ENCODE measurements at places on chromosomes 6 and 20.

DNA sequence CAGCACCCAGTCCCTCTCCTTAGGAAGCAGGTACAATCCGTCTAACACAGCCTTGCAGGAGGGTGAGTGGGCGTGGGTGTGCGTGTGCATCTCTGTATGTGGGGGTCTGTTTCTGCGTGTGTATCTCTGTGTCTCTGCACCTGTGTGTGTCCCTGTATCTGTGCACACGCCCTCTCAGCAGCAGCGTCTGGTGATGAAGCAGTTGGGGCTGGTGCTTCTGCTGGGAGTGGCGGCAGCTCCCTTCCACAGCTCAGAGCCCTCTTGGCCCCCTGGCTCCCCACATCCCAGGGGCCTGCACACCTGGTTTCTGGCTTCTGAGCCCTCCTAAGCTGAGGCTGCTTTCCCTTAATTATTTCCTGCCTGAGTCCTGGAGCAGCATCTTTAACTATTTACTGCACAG is 49.5 kb upstream of the CCDC167 start:
- no peak for DNase-seq

DNA sequence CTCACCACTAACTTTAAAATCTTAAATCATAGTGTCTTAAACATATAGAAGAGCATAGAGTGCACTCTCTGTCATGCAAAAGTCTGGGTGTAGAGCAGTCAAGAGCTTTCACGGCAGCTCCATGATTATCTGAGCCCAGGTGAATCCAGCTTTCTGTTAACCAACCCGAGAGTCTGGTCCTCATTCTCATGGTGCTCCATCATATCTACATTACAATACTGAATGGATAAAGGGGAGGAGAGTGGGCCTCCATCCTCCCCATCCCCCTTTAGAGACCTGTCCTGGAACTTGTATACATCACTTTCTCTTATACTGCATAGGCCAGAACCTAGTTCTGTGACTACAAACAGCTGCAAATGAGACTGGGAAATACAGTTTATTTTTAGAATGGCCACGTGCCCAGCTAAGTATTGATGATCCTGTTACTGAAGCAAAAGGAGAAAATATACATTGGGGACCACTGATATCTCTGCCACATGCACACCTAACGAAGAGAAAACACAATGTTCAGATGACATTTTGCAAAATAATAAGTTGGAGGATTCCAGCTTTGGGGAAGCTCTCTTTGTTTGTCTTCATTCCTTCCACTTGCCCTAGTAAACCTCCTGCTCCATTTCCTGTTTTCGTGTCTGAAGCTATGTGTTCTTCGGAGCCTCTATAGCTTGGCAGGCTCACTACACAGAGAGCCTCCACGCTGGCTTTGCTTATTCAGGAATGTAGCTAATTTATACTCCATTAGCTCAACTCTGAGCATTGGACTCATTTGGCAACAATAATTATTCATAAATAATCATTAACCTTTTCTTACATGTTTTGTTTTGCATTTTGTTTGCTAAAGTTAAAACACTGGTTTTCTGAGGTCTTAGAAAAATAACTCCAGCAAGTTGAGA is 110.1 kb downstream of the IYD start:
- no peak for DNase-seq

GRCh38 chr20:38128691-38129090 is 36.4 kb downstream of the TGM2 start:
- no peak for DNase-seq

GRCh38 chr6:90458353-90459224 is 128.3 kb downstream of the MAP3K7 start:
- peak; percentile 84 for DNase-seq

DNA sequence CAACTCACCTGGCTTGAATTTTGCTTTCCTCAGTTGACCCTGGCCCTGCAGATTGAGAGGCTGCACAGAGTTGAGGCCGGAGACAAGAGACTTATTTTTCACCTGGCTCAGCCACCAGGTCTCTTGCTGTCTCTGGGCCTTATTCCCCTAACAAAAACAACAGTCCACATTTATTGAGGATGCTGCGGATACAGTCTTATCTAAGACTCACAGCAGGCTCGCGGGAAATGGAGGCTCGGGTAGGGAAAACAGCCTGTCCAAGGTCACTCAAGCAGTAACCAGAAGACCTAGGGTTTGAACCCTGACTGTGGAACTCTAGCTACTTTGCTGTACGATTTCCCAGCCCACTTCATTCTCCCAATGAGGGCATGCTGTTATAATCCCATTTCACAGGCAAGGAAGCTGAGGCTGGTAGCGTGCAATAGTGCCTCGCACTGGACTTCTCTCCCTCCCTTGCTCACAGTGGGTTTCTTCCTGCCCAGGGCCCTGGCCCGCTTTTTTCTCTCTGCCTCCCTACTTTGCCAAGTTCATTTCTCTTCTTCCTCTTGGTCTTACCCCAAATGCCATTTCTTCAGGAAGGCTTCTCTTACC is 57.7 kb downstream of the RBM38 start:
- no peak for DNase-seq

- no peak for DNase-seq
These were observed 7.1 kb downstream of the FHL5 start for GRCh38 chr6:96570053-96570452.

- DNase-seq: no peak
These were observed 124.5 kb upstream of the SALL4 start for GRCh38 chr20:51926670-51927305.

DNA sequence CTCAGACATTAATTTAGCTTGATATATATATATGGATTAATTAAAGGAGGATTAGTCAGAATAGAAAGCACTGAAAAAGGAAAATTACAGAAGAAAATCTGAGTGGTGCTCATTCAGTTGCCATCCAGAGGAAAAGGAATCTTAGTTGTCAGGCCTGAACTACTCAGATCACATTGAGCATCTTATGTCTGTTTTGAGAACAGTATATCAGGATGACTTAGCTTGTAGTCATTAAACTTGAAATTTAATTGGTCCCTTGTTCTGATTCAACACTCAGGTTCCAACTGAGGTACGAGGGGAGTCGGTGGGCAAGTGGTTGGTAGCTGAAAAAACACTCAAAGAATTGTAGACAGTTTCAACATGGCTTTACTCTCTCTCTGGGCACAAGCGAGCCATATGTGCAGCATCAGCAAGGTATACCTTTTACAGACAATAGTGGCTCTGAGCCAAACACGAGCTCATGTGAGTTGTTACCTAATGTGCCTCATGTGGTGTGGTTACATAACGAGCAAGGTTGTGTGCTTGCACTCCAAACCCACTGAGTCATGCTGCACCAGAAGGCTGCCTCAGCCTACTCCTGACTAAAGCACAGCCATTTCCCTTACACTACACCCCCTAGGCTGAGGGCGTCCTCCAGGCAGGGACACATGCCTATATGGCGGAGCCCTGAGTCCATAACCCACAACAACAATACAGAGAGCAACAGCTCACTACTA is 73.0 kb upstream of the HMGN3 start:
- DNase-seq: no peak

GRCh38 chr20:19968466-19969073 is 48.6 kb upstream of the NAA20 start:
- DNase-seq: no peak

- no peak for DNase-seq
These were observed 17.8 kb upstream of the ZNF217 start for GRCh38 chr20:53611449-53611894.

GRCh38 chr6:22636452-22636851 is 67.1 kb downstream of the HDGFL1 start:
- DNase-seq: no peak

- no peak for DNase-seq
These were observed 9.7 kb upstream of the TBC1D7 start for GRCh38 chr6:13338038-13338437.

GRCh38 chr6:2956930-2957685 is 14.3 kb downstream of the SERPINB6 start:
- DNase-seq: no peak

DNA sequence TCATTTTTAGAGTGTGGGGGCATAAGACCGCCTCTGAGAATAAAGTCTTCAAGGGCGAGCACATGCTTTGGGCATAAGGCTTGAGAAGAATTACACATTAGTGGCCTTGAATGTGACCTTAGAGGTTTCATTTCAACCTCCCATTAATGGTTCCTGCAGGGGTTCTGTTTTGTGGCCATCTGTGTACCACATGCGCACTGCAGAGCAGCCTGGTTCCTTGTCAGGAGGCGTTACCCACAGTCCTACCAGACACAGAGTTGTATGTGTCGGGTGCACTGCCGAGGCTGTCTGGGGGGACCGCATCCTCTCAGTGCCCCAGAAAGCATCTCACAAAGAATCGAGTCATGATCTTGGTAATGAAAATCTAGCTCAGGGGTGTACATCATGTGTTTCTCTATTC is 115.7 kb downstream of the B3GAT2 start:
- no peak for DNase-seq

DNA sequence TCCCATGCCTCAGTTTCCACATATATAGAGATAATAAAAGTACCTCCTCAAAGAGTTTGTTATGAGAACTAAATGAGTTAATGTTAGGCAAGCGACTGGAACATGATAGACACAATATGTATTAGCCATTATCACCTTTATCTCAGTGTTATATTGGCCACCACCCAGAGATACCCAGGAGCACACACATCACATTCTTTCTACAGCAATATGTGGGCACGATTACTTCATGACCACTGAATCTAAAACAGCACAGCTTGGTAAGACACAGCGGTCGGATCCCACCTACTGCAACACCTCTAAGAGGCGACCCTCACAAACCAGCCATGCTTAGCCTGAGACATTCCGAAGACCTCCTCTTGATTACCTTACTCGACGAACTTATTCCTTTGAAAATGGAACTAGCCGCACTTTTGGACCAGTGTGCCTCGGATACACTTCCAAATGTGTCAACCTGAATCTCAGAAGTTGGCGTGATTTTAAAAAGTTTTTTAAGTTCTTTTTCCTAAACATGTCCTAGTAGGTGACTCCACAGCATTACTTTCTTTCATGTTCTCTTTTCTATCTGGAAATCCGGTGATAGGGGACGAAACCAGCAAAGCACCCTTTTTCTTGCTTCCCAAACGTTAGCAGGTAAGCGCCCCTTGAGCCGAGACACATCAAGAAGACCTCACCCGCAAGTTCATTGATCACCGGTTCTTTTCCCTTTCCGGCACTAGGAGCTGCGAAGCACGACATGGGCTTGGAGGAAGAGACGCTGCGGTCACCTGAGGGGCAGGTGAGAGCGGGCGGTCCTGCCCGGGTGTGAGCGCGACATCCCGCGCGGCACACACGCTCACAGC is 923 bp downstream of the GMDS start:
- DNase-seq: no peak

GRCh38 chr6:161496941-161497340 is 223.1 kb upstream of the AGPAT4 start:
- no peak for DNase-seq

GRCh38 chr6:156794546-156795354 is 17.6 kb downstream of the ARID1B start:
- DNase-seq: no peak

DNA sequence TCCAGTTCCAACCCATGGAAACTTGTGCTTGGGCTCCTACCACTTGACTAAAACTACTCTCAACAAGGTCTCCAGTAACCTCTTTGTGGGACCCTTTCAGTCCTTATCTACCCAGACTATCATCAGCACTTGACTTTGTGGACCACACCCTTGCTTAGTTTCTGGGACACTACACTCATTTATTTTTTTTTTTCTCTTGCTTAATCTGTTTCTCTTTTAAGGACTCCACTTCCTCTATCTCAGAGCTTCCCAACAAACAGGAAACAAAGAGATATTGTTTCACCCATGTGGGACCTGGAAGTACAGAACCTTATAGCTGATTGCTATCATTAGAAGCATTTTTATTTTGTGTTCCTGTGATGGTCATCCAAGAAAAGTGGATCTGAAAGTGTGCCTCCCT is 28.8 kb upstream of the ME1 start:
- DNase-seq: no peak

GRCh38 chr6:133635447-133635846 is 253.5 kb upstream of the TCF21 start:
- DNase-seq: no peak

DNA sequence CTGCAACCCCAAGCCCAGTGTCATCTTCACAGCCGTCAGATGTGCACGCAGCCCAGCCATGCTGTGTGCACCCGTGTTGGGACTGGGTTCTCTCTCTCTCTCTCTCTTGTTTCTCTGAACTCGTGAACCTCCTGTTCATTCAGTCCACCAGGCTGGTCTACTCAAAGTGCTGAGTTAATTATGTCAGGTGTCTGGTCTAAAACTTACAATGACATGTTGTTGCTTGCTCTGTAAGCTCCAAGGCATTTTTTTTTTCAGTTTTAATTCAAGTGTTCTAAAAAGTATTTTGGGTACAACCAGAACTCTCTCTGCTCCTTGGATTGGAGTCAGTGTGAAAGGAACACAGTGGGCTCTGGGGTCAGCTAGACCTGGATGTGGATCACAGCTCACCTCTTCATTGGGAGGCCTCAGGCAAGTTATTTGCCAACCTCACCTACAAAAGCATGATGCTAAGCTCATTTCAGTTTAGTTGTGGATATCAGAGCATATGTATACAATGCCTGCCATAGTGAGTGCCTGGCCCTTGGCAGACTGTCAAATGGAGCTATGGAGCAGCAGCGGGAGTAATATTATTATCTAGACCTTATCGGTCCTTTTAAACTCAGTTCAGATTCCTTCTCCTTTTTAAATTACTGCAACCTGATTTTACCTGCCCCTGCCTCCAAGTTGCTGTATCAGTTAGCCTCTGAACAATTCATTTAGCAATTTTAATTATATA is 59.5 kb downstream of the PLEKHG1 start:
- DNase-seq: no peak

GRCh38 chr6:29589423-29590048 is 4.6 kb downstream of the OR2H2 start:
- DNase-seq: peak; percentile 36

DNA sequence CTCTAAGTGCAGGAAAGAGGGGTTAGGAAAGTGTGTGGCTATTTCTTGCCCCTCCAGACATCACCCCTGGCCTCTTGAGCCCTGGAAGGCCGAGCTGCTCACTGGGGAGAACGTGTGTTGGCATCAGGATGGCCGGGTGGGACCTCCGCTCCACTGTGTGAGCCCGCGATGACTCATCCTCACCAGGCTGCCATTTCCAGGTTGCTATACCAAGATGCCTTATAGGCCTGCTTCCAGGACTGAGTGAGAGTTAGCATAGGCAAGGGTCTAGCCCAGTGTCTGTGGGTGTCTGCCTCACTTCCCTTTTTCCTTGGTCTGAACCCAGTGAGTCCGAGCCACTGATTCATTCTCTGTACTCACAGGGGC is 105.0 kb downstream of the MRPL14 start:
- DNase-seq: no peak

GRCh38 chr6:92748131-92748530 is 671.2 kb downstream of the EPHA7 start:
- DNase-seq: no peak

GRCh38 chr20:48426630-48427029 is 401.2 kb downstream of the PREX1 start:
- no peak for DNase-seq
